AML-193 (cell line): ENCODE measurements at places on chromosomes 2 and 18.

DNA sequence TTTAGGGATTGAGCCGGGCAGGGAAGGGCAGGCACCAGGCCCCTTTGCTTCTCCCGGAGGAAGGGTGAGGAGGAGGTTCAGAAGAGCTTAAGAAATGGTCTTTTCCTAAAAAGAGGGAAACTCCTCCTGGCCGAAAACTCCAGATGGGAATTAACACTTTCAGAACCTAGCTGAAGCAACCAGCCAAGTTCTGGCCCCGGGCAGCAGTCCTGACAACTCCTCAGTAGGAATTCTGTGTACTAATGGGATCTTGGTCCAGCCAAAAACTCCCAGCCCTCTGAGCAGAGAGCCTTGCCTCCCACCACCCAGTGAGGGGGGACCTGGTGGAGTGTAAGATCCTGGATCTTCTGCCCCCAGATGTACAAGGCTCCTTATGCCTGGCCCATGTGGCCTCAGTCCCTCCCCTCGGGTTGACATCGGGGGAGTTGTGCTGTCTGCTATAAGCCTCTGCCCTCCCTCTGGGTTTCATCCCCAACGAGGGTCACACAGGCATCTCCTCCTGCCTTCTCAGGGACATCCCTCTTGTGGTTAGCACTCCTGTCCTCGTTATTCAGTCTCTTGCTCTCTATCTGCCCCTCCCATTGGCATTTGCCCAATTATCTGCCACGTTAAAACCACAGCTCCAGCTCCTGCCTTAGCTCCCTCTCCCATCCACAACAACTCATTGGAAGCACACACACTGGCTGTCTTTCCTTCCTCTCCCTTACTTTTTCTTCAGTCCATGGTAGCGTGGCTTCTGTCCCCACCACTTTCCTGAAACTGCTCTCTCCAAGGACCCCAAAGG is 184.6 kb downstream of the CYP26B1 start:
- DNase-seq, result no peak

DNA sequence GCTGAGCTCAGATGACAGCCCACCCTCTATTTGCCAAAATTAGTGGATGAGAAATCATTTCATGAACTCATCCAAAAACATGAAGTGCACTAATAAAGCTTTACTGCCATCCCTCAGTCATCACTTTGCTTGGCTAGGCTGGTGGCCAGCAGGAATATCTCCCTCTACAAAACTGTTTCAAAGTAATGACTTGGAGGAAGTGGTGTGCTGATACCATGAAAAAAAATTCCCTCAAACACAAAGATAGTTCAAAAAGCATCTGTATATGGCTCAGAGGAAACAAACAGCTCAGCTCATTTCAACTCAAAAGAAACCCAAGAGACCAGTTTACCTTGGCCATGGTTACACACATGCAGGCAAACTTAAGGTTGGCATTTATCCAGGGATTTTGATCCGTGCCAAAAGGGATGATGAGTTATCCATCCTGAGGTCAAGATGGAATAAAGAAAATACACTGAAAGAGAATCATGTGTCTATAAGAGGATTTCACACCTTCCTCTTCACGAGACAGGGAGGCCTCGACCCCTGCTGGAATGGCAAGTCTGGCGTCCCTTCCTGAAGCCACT is 18.4 kb upstream of the WIPF1 start:
- DNase-seq, result no peak

DNA sequence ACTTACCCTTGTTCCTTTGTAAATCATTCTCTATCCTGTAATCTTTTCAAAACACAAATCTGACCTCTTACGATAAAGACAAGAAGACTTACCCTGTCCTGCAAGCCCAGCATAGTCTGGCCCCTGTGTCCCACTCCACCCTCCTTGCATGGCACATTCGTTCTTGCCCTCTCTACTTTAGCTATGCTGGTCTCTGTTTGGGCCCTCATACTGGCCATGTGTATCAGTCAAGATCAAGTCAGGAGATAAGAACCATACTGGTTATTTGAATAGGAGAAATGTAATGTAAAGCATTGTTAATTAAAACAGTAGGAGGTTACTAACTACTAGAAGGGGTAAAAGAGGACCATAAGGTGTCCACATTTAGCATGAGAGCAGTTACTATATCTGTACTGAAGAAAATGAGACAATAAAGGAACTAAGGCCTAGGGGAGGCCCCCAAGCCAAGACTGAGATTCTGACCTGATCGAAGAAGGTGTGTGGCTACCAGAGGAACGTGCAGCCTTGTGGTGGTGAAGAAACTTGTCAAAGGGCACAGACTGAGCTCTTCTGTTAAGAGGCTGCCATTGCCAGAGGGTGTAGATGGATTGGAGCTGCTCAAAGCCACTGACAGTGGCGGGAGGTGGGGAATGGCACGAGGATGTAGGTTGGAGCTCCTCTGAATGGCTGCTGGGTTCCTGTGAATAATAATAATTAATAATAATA is 80.8 kb downstream of the KCTD18 start:
- DNase-seq, result no peak

GRCh38 chr2:133718688-133719201 is 150.5 kb upstream of the NCKAP5 start:
- DNase-seq, result no peak

GRCh38 chr2:116879650-116880160 is 934.8 kb upstream of the DDX18 start:
- no peak for DNase-seq

DNA sequence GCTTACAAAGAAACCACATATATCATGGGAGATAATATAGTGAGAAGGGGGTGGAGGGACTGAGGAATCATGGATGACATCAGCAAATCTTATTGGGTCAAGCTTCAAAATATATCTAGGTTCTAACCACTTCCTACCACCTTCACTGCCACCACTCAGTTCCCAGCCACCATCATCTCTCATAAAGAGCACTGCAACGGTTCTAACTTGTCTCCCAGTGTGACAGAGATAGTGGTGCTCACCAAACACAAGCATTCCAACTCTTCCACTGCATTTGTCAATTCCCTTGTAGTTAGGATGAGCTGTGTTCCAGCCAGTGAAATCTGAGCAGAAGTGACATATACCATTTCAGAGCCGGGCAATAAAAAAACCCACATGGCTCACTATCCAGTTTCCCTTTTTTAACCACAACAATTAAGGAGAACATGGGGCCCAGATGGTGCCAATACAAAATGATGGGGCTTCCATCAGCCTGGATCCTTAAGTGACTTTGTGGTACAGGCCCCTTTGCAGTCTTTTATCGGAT is 318.1 kb downstream of the NBAS start:
- no peak for DNase-seq

DNA sequence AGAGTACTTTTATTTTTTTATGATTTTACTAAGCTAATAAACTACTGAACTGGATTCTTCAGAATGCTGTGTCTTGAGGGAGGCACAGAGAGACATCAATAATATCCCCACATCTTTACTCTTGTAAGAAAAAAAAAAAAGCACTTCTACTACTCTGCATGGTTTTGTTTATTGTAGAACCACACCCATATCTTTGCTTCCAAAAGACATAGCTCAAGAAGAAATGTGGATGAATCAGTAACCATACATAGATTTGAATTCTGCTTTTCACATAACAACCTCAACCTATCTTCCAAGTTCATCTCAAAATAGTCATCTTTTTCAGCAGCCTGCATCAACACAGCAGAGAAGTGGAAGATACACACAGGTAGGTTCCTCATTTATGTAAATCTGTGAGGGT is 12.2 kb upstream of the COL5A2 start:
- DNase-seq, result no peak

GRCh38 chr2:145750612-145751011 is 1230.7 kb upstream of the ZEB2 start:
- DNase-seq, result no peak

- DNase-seq, result peak; percentile 46
Observed at GRCh38 chr2:102442967-102443828, 20.2 kb downstream of the IL18RAP start.

DNA sequence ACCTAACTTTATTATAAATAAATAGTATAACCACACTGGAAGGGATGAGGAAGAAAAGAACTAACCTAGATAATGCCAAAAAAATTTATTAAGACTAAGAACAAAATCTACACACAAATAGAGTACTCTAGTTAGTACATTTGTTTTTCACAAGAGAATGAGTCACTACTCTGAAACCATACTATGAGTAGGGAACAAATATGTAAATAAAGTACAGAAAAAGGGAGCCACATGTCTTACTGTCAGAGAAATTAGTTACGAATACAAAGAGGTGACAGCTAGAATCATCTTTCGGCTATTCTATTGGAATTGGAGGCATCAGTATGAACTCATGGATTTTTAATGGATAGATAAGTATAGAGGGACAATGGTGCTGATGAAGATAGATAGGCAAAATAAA is 150.5 kb downstream of the COPS8 start:
- DNase-seq, result no peak

DNA sequence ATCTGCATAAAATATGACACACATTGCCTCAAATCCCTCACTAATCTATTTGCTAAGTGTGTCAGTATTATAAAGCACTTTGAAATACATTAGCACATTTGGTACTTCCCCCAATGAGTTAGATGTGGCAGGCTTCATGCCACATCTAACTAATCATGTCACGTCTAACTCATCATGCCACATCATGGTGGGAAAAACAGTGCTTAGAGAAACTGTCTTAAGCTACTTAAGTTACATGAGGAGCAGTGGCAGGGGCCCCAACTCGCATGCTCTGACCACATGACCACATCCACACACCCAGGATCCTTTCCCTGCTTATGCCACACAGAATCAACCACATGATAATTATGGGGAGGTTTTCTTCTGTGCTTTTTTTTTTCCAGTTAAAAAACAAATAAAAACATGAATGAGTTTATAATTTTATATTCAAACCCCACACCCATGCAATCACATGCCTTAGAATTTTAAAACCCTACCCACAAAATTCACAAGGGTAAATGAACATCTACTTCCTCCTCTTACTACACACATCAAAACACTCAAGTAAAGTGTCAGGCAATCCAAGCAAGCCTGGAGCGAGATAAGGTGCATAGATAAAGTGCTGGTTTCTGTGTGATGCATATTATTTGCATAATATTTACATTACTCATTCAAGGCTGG is 1.6 kb downstream of the ABCA12 start:
- DNase-seq, result no peak

GRCh38 chr2:168565512-168565911 is 109.4 kb downstream of the CERS6 start:
- DNase-seq, result no peak

DNA sequence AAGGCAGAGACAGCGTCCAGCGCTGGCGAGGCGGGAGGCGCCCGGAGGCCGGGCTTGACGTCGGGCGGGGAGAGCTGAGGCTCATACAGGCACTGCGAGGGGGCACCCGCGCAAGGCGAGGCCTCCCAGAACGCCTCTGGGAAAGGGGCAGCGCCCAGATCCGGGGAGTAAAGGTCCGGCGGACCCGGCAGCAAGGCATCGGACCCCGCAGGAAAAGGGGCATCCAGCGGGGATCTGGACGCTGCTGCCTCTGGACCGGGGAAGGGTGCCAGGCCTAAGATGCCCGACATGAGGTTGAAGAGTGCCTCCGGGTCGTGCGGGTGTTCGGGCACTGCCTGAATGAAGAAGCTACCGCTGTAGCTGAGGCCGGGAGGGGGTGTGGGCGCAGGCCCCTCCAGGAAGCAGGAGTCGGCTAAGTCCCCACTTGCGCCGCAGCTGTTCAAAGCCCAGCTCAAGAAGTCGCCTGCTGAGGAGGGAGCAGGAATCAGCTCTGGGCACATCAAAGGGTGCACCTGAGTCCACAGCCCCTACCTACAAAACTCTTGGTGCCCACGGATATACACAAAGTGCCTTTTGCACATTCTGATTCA is 937 bp downstream of the EGR4 start:
- no peak for DNase-seq

GRCh38 chr2:9678544-9678943 is 47.7 kb upstream of the YWHAQ start:
- no peak for DNase-seq
